ENCODE measurements at places on chromosomes 2 and 18.

DNA sequence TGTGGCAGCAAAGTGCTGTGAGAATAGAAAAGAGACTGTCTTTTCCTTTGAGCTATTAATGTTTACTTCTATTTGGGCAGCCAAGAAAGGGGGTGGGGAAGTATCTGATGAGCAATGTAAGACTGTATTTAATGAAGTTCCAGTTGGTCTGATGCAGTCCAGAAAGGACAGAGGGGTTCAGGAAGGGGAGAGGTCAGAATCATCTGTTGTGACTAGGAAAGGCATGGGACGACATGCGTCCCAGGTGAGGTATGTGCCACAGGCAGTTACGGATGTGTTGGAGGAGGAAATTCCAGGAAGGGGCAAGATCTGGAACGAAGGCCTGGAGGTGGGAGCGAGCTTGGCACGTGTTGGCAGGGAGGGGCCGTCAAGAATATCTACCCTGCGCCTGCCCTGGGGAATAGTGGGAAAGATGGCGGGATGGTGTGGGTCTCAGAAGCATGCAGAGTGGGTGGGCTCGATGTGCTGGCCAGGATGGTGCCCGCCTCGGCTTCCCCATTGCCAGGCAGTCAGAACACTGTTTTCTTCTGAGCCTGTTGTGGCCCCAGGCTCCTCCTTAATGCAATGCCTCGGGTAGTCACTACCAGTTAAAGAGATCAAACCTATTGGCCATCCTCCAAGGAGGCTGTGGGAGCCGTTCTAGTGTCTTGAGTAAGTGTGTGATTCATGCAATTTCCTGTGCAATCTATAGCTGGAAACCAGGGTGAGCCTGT, 57.8 kb upstream of the TXNDC2 start:
- peak; percentile 99 for DNase-seq

DNA sequence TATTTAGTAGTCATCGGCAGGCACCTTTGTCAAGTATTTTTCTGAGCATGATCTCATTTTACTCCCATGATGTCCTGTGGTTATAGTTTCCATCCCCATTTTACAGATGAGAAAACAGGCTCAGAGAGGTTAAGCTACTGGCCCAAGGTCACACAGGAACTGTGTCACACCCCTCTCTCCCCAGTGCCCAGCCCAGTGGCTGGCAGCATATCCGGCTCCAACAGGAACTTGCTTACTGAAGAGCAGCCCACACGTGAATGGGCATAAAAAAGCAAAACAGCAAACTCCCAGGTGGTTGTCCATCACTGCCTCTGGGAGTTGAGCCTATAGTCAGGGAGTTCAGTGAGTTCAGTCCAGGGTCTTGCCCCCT, 8.3 kb upstream of the KLF11 start:
- DNase-seq, result no peak

DNA sequence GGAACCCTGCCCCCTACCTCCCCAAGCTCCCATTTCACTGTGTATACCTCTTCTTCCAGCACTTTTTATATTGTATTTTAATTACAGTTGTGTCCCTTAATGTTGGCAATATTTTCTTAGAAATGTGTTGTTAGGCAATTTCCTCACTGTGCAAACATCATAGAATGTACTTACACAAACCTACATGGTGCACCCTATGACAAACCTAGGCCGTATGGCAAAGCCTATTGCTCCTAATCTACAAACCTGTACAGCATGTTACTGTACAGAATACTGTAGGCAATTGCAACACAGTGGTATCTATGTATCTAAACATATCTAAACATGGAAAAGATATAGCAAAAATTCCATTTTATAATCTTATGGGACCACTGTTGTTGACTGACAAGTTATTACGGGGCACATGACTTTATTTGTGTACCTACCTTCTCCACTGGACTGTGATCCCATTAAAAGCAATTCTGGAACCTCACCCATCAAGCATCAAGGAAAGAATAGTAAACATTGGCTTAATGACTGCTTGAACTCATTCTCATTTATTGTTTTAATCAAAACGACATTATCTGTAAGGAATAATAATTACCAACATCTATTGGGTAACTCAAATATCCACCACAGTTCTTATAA, 1641.5 kb upstream of the ZEB2 start:
- DNase-seq, result no peak

DNA sequence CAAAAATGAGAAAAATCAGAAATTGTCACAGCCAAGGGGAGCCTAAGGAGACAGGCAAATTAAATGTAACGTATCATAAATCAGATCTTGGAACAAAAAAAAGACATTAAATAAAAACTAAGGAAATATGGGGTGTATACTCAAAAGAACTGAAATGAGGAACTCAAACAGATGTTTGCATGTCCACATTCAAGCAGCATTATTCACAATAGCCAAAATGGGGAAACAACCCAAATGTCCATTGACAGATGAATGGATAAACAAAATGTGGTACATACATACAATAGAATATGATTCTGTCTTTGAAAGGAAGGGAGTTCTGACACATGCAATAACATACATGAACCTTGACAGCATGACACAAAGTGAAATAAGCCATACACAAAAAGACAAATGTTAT, 155.8 kb upstream of the KLF7 start:
- DNase-seq, result no peak
